Osteoblast (primary cell): ENCODE measurements at places on chromosomes 13 and 19. TPM values are rescaled to one million over a fixed set of nuclear protein-coding genes. Genes with fewer than 3 reads are reported as not detected.

Gene ZNF83
- total RNA-seq: 52.8 and 59.5 TPM in 2 replicates

GRCh38 chr19:39645800-39646411 lies 9.8 kb upstream of the LGALS16 start:
- no peak for DNase-seq

Gene TEX26
- not detected in 2 replicates for total RNA-seq

Gene PRR19
- 0.36 and 0.59 TPM in 2 replicates for total RNA-seq

GRCh38 chr13:45882626-45883025 lies 31.1 kb upstream of the SIAH3 start:
- DNase-seq: no peak

DNA sequence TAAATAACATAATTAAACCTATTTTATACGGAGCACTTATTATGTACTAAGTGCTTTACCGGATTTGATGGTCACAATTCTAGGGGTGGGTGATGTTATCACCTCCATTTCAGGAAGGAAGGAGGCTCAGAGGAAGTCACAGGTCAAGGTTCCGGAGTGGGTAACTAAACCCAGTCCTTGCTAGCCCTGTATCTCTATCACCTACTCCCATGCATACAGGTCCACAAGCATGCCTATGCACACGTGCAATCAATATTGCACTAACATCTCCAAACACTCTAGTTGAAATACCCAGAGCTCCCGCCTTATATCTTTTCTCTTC lies 17.8 kb upstream of the FOSB start:
- DNase-seq: no peak

Gene LRRC25
- total RNA-seq: 0.88 and 1.1 TPM in 2 replicates

- DNase-seq: no peak
Observed at GRCh38 chr13:98411617-98412265, 165.2 kb downstream of the STK24 start.

Gene RAB3A
- total RNA-seq: 0.72 and 1.8 TPM in 2 replicates

Gene LIN7B
- 5.6 and 6.2 TPM in 2 replicates for total RNA-seq

GRCh38 chr13:90402613-90403012 lies 944.9 kb upstream of the MIR17HG start:
- DNase-seq: no peak

Gene MBD3L3
- not detected in 2 replicates for total RNA-seq

DNA sequence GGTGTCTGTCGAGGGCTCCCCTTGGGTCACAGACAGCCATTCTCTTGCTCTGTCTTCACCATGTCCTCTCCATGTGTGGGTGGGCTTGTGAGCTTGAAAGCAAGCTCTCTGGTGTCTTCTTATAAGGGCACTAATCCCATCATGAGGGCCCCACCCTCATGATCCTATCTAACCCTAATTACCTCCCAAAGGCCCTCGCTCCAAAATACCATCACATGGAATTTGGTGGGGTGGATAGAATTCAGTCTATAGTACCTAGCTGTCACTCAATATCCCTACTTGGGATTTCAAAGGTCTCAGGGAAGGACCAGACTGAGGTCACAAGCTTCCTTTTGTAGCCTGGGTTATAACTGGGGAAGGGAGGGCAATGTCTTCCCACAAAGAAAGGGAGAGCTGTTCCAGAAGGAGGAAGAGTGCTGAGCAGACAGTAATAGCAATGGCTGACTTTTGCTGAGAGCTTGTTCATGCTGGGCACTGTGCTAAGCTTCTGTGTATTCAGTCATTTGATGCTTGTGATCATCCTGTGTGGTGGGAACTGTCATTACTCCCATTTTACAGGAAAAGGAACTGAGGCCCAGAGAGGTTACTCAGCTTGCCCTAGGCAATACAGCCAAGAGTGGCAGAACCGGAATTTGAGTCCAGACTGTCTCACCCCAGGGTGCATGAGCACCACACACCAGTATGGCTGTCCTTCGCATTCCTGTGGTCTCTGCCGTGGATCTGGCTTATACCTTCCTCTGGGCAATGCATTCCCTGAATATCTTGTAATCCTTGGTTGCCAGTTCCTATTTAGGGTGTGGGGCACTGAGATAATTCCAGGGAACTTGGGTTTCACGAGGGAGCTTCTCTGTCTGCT lies 8.2 kb downstream of the FXYD5 start:
- peak; percentile 26 for DNase-seq

DNA sequence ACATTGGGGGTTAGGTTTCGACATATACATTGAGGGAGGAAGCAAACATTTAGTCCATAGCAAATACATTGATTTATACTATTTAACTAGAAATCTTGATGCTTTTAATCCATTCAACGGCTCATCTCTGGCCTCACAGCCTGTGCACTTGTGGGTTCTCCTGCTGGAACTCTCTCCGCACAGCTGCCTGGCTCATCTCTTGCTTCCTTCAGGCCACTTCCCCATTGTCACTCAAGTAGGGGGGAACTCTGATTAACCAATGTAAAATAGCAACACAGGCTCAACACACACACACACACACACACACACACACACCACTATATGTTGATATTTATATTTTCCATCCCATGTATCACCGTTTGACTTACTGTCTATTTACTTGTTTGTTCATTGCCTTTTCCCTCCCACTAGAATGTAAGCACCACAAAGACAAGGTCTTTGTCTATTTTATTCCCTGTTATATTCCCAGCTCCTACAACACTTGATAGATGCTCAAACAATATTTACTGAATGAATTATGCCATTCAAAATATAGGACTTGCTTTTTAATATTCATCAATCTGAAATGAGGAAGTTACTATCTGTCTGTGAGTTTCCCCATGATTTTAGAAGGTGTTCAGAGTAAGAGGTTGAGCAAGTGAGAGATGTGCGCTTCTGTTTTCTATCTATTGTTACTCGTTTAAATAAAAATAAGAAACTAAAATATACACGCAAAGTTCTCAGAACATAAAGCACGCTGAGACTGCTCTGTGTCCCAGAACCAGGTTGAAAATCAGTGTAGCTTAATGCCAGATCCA lies 29.8 kb upstream of the PABPC3 start:
- no peak for DNase-seq

Gene HOMER3
- total RNA-seq: 98.4 and 107 TPM in 2 replicates

Gene GFY
- total RNA-seq: not detected in 2 replicates

- DNase-seq: peak; percentile 76
Observed at GRCh38 chr13:27917121-27917947, 2.5 kb upstream of the PDX1 start.

GRCh38 chr19:29927944-29928625 lies 14.0 kb upstream of the URI1 start:
- DNase-seq: no peak

Gene TMED1
- 39.2 and 43.1 TPM in 2 replicates for total RNA-seq

Gene PPP1R13L
- 6.9 and 8.5 TPM in 2 replicates for total RNA-seq

DNA sequence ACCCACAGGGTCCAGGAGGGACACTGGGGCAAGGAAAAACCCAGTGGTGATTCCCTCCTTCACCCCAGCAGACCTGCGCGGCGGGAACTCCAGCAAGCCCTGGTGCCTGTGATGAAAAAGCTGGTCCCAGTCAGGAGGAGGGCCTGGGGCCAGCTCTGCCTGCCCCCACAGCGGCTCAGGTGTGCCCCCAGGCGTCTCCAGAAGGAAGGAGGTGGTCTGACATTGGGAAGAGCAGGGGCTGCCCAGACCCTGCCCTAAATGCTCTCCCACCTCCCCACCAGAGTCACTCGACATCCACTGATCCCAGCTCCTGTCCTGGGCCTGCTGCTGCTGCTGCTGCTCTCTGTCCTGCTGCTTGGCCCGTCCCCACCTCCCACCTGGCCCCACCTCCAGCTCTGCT lies 6.2 kb downstream of the PTH2 start:
- DNase-seq: peak; percentile 34

Gene ZNF536
- not detected in 2 replicates for total RNA-seq

Gene UFM1
- 110 and 113 TPM in 2 replicates for total RNA-seq

- peak; percentile 99 for DNase-seq
Observed at GRCh38 chr19:7533925-7534480, 1.5 kb upstream of the PNPLA6 start.

Gene CEACAM20
- total RNA-seq: not detected in 2 replicates

DNA sequence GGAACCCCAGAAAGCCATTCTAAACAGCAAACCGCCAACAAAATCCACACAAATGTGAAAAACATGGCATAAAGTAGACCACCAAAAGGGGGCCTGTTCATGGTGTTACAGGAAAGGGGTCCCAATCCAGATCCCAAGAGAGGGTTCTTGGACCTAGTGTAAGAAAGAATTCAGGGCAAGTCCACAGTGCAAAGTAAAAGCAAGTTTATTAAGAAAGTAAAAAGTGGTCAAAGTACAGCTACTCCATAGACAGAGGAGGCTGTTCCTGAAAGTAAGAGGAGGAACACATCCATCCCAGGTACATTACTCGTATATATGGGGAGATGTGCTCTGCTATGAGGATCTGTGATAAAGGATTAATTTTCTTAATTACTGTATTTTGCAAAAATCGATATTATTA lies 67.8 kb upstream of the SLC15A1 start:
- no peak for DNase-seq

DNA sequence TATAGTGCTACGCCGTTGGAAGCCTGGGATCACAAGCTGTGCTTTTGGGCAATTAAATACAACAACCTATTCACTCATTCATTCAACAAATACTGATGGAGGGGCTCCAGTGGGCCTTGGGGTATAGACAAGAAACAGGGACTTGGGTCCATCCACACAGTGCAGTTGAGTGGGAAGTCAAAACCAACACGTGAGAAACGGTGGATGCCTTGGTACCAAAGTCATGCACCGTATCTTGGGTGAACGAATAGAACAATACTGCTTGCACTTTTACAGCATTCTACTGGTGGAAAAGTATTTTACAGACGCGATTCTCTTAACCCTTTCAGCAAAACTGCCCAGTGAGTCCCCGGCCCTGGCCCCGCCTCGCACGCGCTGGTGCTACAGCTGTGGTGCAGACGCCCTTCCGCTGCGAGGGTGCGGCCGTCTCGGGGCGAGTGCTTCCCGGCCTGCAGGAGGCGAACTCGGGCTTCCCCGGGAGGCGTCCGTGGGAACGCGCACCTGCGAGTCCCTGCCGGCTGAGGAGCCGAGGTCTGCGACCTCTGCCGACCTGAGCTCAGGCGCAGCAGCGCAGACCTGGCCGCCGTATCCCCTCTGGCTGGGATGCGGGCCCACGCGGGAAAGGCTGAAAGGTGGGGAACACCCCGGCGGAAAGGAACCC lies 8.3 kb downstream of the TNFRSF19 start:
- DNase-seq: peak; percentile 93

Gene LYPD5
- total RNA-seq: 0.29 and 0.72 TPM in 2 replicates

DNA sequence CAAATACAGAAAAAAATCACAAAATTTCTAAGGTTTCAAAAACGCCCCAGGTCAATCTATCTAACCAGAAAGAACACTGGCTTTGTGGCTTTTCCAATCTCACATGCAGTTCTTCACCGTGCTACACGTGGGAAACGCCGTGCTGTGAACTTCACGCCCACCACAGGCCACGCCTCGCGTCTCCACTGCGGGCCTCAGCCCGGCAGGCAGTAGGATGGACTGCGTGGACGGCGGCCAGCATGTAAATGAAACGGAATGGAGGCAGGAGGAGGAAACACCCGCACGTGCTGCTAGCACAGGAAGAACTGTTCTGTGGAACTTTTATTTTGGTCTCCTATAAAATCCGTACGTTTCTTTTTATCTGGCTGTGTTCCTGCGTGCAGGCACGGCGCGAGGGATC lies 23.8 kb downstream of the ZNF787 start:
- DNase-seq: peak; percentile 76

GRCh38 chr19:10009714-10010224 lies 535 bp downstream of the COL5A3 start:
- DNase-seq: peak; percentile 78

DNA sequence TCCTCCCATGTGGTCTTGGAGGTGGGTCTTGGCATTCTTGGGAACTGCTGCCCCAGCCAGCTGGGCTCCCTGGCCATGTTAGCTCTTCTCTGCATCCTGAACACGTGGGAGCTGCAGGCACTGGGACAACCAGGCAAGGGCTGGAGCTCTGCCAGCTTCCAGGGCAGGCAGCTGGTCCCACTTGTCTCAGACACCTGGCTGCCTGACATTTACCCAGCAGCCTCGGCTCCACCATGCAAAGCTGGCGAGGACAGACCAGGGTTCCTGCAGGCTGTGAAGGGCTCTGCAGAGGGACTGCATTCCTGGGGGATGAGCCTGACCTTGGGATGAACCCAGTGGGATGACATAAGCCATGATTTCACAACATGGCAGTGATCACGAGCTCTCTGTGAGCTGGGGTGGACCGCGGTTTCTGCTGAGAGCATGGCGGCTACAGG lies 99.0 kb upstream of the TSHZ3 start:
- DNase-seq: no peak

Gene GAPDHS
- total RNA-seq: not detected in 2 replicates

Gene IL11
- 0.36 and 1.2 TPM in 2 replicates for total RNA-seq

DNA sequence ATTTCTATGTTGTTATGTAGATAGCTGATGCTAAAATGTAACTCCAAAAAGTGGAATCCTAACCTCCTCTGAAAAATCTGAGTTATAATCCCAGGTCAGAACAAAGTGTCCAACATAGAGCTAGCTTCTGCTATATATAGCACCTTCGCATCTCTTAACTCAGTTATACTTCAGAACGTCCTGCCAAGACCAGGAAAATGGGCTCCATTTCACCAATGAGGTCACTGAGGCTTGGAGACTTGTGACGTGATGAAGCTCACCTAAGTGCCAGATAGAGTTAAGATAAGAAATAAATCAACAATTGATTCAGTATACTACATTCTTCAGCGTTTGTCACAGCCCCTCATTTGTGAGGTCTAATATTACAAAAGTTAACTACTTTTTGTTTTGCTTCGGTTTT lies 88.8 kb downstream of the KCTD12 start:
- DNase-seq: no peak

DNA sequence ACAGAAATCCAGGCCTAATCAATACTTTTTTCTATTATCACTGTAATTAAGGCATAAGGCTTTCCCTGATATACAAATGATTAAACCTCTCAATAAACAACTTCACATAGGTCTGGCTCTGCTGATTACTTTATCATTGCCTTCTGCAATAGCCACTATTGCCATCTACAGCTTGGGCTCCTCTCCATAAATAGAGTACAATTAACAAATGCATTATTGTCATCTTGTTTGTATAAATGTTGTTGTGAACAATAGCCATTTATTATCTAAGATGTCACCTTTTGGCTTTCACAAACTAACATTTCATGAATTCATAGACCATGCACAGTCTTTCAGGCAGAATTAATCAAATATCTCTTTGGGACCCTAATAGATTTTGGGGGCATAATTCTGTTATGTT lies 53.3 kb downstream of the NHLRC3 start:
- no peak for DNase-seq

DNA sequence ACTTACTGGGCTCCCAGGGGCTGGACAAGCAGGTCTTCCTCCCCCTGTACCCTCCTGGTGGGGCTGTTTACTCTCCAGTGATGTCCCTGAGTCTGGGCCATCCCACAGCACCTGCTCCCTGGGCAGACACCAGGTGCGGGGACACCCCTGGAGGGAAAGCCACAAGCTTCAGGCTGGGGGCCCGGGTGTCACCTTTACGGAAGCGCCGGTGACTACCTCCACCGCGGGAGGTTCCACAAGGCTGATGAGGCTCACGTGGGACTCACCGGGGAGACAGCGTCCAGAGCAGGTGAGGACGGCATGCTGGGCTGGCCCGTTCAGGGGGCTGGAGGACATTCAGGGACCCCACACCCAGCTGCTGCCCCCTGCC lies 24.9 kb downstream of the NFILZ start:
- no peak for DNase-seq

- no peak for DNase-seq
Observed at GRCh38 chr13:35345992-35346391, 130.5 kb downstream of the MAB21L1 start.

GRCh38 chr19:46803555-46803954 lies 15.2 kb upstream of the SLC1A5 start:
- DNase-seq: no peak
